ENCODE measurements at places on chromosomes 4 and X. TPM values are rescaled to one million over a fixed set of nuclear protein-coding genes. Genes with fewer than 3 reads are reported as not detected.
A peak's percentile ranks its signal among the peaks of the same experiment; 100 is the strongest.

- no peak for DNase-seq
- H3K4me3 ChIP-seq, result no peak overlapping the region
- no peak overlapping the region for H3K27ac ChIP-seq
- no peaks in the 10 kb centered on the region for H3K4me1 ChIP-seq
- no peaks in the 10 kb centered on the region for H3K36me3 ChIP-seq
Observed at GRCh38 chr4:3238721-3239120, 10.2 kb upstream of the MSANTD1 start.

GRCh38 chr4:110613745-110614144 is 9.1 kb downstream of the PITX2 start:
- no peaks in the 10 kb centered on the region for H3K36me3 ChIP-seq
- DNase-seq, result no peak
- H3K27me3 ChIP-seq, result peaks cover 94% of the 10 kb centered on the region
- H3K27ac ChIP-seq, result no peak overlapping the region

GRCh38 chr4:29081234-29081955 is 1638.8 kb upstream of the PCDH7 start:
- no peak overlapping the region for H3K27ac ChIP-seq
- no peaks in the 10 kb centered on the region for H3K36me3 ChIP-seq
- no peak for DNase-seq
- H3K4me1 ChIP-seq, result no peaks in the 10 kb centered on the region

DNA sequence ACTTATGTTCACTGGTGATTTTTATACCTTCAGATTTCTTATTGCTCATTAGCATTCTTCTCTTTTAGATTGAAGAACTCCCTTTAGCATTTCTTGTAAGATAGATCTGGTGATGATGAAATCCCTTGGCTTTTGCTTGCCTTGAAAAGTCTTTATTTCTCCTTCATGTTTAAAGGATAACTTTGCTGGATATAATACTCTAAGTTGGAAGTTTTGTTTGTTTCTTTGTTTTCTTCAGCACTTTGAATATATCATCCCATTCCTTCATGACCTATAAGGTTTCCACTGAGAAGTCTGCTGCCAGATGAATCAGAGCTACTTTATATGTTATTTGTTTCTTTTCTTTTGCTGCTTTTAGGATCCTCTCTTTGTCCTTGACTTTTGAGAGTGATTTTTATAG is 18.5 kb downstream of the CC2D2A start:
- H3K27me3 ChIP-seq, result no peaks in the 10 kb centered on the region
- H3K4me3 ChIP-seq, result no peak overlapping the region
- DNase-seq, result no peak
- H3K4me1 ChIP-seq, result no peaks in the 10 kb centered on the region

DNA sequence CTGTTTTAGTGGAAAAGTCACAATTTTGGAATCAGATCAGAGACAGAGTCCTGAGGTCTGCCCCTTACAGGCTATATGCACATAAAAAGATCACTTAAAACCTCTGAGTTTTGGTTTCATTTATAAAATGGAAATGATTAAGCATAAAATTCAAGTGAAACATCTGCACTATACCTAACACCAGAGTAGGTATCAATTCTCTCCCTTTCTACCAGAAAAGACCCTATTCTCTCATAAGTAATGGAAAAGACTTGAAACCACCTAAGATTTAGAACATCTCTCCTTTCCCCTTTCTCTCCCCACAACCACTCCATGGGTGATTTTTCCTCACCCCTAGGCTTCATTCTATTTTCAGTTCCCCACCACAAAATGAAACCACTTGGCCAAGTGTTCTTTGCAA is 907 bp downstream of the LHFPL1 start:
- no peaks in the 10 kb centered on the region for H3K27me3 ChIP-seq
- no peaks in the 10 kb centered on the region for H3K4me1 ChIP-seq
- DNase-seq, result no peak
- H3K4me3 ChIP-seq, result no peak overlapping the region

DNA sequence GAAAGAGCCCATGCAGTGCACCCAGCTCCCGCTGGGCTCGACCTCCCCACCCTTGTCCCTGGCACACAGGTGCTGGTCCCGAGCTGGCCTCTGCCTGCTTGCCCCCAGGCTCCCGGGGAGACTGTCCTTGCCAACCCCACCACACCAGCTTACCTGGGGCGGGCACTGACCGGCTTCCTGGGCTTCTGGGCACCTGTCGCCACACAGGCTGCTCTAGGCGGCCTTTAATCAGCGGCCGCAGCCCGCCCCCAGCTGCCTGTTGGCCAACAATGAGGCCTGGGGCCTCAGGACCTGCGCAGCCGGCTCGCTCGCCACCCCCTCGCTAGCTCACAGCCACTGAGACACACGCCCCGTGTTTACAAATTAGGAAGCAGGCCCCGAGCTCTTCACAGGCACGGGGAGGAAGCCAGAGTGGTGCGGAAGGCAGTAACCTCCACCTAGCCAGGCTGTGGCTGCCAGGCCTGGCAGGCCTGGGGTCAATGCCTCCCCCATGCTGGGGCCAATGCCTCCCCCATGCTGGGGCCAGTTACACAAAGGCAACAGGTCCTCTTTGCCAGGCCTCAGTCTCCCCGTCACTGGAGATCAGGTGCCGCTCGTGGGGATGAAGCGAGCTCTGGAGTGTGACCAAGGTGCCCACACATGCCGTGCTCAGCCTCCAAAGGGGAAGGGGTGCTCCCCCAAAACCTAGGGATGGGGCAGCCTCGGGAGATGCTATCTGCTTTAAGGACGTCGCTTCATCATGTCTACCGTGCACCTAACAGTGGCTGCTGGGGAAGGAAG is at the start of gene TREX2:
TREX2 (minus strand) TSS at position 201 of the 780 bp plus-strand sequence. CDS start 626 bp downstream, outside the sequence.
- H3K36me3 ChIP-seq, result no peaks in the 10 kb centered on the region
- H3K4me3 ChIP-seq, result no peak within 1 kb of the TSS
- H3K27ac ChIP-seq, result no peak within 1 kb of the TSS
- DNase-seq, result no peak
- no peaks in the 10 kb centered on the region for H3K27me3 ChIP-seq

DNA sequence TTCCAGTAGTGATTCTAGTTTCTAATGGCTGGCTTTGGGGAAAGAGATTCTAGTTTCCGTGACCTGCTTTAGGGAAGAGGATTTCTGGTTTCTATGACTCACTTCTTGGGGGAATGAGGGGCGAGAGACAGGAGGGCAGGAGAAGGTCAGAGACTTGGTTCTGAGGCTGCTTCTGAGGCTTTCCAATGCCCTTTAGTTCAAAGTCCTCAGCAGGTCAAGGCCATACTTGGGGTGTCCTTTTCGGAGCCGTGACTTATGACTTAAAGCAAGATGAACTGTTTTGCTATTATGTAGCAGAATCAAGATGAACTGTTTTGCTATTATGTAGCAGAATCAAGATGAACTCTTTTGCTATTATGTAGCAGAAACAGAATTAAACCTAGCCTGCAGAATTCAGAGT is 52.2 kb upstream of the TLR3 start:
- H3K27me3 ChIP-seq, result no peaks in the 10 kb centered on the region
- H3K4me3 ChIP-seq, result no peak overlapping the region
- no peak for DNase-seq
- H3K36me3 ChIP-seq, result no peaks in the 10 kb centered on the region

DNA sequence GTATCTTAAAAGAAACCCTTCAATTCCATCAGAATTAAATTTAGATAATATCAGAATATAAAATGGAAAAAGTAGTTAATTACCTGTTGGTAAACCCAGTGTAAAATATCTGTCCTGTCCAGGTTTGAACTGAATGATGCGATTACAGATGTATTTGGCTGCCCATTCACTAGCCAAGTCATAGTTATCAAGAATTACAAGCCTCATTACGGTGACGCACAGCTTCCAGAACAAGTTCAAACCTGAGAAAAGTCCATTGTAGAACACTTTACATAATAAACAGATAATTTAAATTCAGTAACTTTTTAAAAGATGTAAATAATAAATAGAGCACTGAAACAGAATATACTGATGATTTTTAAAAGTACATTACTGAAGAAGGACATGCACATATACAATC is 4.4 kb downstream of the GNPDA2 start:
- no peaks in the 10 kb centered on the region for H3K36me3 ChIP-seq
- no peaks in the 10 kb centered on the region for H3K27me3 ChIP-seq
- no peak overlapping the region for H3K4me3 ChIP-seq

GRCh38 chr4:153518637-153519389 is 52.7 kb downstream of the TMEM131L start:
- H3K4me1 ChIP-seq, result no peaks in the 10 kb centered on the region
- DNase-seq, result peak; percentile 33
- H3K27me3 ChIP-seq, result no peaks in the 10 kb centered on the region
- H3K27ac ChIP-seq, result no peak overlapping the region

DNA sequence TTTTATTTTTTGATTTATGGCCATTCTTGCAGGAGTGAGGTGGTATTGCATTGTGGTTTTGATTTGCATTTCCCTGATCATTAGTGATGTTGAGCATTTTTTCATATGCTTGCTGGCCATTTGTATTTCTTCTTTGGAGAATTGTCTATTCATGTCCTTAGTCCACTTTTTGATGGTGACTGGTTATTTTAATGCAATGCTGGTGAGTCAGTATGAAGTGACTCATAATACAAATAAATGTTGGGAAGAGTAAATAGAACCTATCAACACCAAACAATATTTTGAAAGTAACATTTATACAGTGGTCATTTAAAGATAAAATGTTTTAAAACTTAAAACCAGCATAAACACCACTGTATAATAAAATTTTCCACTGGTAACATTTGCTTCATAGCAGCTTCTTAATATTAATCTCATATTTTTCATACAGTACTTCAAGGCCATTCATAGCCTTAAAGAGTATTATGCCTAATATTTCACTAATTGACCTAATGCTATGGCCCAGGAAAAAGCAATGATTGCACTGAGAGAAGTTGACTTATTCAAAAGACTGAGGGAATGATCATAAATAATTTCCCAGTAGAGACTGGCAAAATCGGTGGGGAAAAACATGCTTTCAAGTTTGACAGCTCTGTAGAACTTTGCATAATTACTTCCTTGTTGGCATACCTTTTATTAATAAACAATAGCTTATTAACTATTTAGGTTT is 33.9 kb downstream of the CASK start:
- no peaks in the 10 kb centered on the region for H3K4me1 ChIP-seq
- H3K36me3 ChIP-seq, result no peaks in the 10 kb centered on the region
- DNase-seq, result no peak
- H3K27ac ChIP-seq, result no peak overlapping the region
- no peak overlapping the region for H3K4me3 ChIP-seq

DNA sequence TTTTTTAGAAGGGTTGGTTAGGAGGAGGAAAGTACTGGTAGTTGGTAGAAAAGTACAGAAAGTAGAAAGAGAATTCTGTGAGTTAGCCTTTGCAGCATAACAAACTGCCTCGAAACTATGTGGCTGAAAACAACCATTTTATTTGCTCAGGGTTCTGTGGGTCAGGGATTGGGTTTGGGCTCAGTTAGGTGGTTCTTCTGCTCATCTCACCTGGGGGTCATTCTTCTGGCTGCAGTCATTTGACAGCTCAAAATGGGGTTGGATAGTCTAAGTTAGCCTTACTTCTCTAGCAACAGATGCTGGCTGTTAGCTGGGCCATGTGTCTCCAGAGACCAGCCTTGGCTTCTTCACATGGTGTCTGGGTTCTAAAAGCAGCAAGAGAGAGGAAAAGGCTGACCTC is 119.4 kb downstream of the SMIM20 start:
- H3K27ac ChIP-seq, result no peak overlapping the region
- no peaks in the 10 kb centered on the region for H3K36me3 ChIP-seq
- H3K27me3 ChIP-seq, result no peaks in the 10 kb centered on the region
- no peak for DNase-seq

DNA sequence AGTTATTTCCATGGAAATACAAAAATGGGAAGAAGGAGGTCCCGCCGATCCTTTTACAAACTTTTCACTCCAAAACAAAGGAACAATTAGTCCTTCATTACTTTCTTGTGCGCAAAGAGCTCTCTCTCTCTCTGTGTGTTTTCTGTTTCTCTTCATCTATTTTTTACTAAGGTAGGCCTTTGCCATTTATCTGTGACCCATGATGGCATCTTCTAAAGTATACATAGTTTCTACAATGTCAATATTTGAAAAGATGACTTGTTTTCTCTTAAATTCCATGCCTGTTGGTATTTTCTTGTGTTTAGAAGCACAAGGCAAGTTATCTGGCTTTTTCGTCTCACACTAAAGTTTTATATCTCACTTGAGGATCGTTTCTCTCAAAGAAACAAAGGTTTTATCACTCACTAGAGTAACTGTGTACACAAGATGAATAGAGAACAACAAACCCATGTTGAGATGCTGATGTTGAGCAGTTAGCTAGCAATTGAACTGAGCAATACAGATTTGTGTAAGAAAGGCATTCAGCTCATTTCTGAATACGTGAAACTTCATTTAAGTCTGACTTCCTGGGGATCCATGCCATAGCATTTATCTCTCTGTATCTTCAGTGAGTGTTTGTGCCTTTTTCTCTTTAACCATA is 250.3 kb downstream of the GBA3 start:
- H3K27me3 ChIP-seq, result no peaks in the 10 kb centered on the region
- H3K4me3 ChIP-seq, result no peak overlapping the region
- H3K36me3 ChIP-seq, result no peaks in the 10 kb centered on the region

GRCh38 chrX:123330229-123330942 is 146.3 kb downstream of the GRIA3 start:
- no peak overlapping the region for H3K27ac ChIP-seq
- no peaks in the 10 kb centered on the region for H3K27me3 ChIP-seq
- no peak overlapping the region for H3K4me3 ChIP-seq

DNA sequence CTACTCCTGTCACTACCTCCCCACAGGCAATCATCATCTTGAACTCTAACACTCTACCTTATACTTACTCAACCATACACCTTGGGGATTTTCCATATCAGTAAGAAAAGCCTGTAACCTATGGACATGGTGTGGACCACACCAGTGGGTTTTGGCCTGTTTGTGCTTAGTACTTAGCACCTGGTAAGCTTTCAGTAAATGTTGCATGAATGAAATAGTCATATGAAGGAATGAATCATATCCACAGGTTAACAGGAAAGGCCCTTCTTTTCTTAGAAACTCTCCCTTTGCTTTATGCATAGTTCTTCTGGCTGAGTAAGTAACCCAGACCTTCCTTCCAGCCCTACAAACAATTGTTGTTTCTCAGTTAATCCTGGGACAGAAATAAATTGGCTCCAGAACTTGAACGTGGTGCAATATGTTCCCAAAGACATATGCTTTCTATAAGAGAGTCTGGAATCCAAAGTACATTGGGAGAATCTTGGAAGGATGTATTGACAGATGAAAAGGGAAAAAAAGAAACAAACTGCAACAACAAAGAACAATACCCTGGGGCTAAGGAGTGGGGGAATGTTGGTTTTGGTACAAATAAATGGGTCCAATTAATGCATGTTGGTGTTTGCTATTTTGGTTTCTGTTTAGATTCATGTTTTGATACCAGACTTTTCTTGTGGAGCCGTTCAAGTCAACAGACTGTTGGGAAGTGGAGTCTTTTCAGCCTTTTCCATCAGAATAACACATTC is 27.8 kb downstream of the RASL11B start:
- DNase-seq, result no peak
- H3K4me1 ChIP-seq, result no peaks in the 10 kb centered on the region
- H3K27me3 ChIP-seq, result no peaks in the 10 kb centered on the region
- H3K36me3 ChIP-seq, result no peaks in the 10 kb centered on the region
- H3K27ac ChIP-seq, result no peak overlapping the region

The REPS2 gene
- 17.6 TPM for total RNA-seq

The RHOXF2B gene
- total RNA-seq, result not detected

The TEX28 gene
- total RNA-seq, result not detected

The ABCG2 gene
- total RNA-seq, result 7.5 TPM

Data from colonic mucosa (tissue), 4 donors.